ENCODE measurements at places on chromosomes 5 and 9. TPM values are rescaled to one million over a fixed set of nuclear protein-coding genes. Genes with fewer than 3 reads are reported as not detected.

The DDX4 gene
- not detected for polyA plus RNA-seq

The IFNA2 gene
- not detected for polyA plus RNA-seq

The MUSK gene
- polyA plus RNA-seq, result not detected

The TRIP13 gene
- 0.18 TPM for polyA plus RNA-seq

- no peaks in the 10 kb centered on the region for H3K27me3 ChIP-seq
- DNase-seq, result peak; percentile 15
- no peak overlapping the region for H3K27ac ChIP-seq
- no peak overlapping the region for H3K4me3 ChIP-seq
- no peaks in the 10 kb centered on the region for H3K4me1 ChIP-seq
These were observed 34.2 kb downstream of the CDK7 start for GRCh38 chr5:69268899-69269298.

DNA sequence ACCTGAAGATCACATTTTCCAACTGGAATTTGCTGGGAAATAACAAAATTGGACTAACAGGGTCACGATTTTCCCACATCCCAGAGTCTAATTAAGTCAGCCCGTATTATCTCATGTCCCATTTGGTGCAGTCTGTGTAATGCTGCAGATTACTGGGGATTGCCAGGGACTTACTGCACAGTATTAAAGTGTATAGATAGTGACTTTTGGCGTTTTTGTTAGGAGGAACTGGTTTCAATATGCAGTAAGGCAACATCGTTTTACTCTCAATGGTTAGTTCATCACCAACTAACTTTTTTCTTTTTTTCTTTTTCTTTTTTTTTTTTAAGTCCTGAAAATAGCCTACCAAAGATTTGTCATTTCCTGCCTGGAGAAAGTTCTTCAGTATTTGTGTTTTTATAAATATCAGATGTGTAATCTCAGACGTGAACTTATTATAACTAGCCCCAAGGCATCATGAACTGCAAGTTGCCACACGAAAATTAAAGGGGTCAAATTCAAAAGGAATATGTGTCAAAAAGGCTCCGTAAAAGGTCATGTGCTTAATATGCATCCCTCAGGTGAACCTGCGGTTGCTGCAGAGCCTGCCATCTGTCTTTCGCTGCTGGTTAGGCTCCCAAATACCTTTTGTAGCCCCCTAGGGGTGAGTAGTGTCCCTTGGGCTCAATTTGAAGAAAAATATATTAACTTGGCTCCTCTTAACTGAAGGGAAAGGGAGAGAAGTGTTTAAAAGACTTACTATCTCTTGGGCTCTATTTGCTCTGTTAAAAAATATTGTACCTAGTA is 176.7 kb upstream of the ADAMTSL1 start:
- H3K27ac ChIP-seq, result no peak overlapping the region
- H3K27me3 ChIP-seq, result no peaks in the 10 kb centered on the region
- no peak overlapping the region for H3K4me3 ChIP-seq
- DNase-seq, result no peak
- H3K4me1 ChIP-seq, result no peaks in the 10 kb centered on the region
- H3K36me3 ChIP-seq, result no peaks in the 10 kb centered on the region

GRCh38 chr5:102856389-102856777 is 101.3 kb downstream of the PAM start:
- no peak for DNase-seq
- H3K4me3 ChIP-seq, result no peak overlapping the region
- no peaks in the 10 kb centered on the region for H3K36me3 ChIP-seq
- H3K4me1 ChIP-seq, result peaks cover 10% of the 10 kb centered on the region
- no peak overlapping the region for H3K27ac ChIP-seq

Measured in CD14-positive monocyte (primary cell).